ENCODE measurements at places on chromosomes 5 and 9.

DNA sequence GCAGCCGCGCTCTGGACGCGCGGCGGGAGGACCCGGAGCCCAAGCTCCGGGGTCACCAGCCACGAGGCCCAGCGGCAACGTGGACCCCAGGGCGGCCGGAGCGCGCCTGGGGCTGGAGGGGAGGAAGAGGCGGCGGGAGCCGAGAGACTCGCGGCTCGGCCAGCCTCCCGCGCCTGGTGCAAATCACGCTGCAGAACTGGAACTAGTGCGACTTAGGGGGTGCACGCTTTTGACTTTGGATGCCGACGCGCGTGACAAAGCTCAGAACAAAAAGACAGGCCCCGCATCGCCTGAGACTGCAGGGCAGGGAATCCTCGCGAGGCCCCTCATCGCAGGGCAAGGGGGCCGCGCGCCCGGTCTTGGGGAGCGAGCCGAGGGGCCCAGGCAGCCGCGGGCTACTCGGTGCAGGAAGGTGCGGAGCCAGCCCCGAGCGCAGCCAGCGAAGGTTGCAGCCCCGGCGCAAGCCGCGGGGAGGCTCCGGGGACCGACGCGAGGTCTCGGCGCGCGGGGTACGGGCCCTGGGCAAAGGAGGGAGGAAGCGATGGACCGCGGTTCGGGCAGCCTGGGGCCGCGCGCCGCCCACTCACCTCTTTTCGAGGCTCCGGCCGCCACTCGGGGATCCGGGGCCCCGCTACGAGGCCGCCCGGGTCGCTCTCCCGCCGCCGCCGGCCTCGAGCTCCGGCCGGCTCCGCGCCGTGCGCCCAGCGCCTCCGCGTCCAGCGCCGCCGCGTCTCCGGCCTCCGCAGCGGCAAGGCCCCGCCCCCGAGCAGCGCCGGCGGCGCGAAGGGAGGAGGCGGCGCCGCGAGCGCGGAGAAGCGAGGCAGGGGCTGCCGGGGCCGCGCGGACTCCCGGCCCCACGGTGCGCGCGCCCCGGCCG is at the start of gene GOLM1:
GOLM1 (minus strand) TSS at position 735 of the 877 bp plus-strand sequence. CDS start 20,238 bp downstream, outside the sequence.
- DNase-seq = no peak

- no peak for DNase-seq
Measured at GRCh38 chr9:14912859-14913258, 2.6 kb upstream of the FREM1 start.

GRCh38 chr9:126894052-126894603 is 20.5 kb upstream of the RALGPS1 start:
- no peak for DNase-seq

DNA sequence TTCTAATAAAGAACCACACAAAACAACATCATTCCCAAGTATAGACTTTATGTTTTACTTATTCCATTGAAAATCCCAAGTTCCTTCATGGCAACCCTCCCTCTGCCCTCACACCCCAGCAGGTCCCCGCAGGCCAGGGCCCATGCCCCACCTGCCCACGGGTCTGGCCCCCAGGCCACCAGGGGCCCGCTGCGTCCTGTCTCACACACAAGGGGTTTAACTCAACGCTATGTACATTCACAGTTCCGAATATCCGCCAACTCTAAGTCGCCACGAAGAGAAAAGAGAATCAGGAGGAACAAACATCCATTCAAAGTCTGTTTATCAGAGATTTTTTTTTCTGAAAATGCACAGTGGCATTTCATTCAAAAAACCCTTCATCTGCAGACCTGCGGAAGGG is 16.2 kb upstream of the SLC6A3 start:
- no peak for DNase-seq

DNA sequence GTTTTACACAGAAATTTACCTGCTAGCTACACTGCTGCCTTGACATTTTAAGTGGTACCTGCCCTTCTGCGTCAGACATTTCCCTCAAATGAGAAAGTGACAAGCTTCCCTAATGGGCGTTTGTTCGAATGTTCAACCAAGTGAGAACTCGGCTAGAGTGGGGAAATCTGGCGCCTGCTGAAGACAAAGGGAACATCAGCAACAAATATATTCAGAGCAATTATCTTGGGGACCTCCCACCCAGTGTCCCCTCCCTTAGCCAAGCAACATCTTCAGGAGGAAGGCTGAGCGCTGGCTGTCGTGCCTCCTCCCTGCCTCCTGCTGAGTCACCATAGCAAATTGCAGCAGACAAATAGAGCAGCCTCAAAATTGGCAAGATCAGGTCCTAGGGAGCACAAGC is 57.1 kb downstream of the MFAP3 start:
- no peak for DNase-seq

- DNase-seq = no peak
Measured at GRCh38 chr9:129036923-129037766, 719 bp downstream of the MIGA2 start.

- DNase-seq = no peak
Measured at GRCh38 chr9:94612071-94612470, 18.4 kb upstream of the FBP2 start.

DNA sequence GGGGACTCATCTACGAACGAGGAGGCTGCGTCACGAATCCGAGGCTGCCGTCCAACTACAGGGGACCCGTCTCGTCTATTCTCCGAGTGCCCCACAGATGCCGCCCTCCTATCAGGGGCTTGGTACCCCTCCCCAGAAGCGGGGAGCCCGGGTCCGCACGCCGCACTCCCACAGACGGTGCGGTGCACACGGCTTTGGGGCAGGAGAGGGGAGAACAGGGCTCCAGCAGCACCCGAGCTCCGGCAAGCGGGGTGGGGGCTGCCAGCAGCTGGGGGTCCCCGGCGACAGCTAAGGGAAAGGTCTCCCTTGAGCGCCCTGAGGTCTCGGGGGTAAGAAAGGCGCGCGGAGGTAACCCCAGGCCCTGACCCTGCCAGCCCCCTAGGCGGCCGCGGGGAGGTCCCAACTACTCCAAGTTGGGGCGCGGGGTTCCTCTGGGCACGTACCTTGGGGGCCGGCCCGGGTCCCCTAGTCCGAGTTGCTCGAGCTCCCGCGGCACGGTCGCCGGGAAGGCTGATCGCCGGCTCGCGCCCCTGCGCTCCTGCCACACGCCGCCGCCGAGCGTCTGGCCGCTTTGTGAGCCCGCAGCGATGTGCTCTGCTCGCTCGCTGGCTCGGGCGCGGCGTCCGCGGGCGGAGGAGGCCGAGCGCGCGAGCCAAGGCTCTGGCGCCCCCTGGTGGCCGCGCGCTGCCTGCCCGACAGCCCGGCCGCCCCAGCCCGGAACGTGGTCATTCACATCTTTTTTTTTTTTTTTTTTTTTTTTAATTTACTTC is at the start of gene SPOCK1:
SPOCK1 (minus strand) TSS at position 591 of the 770 bp plus-strand sequence.
- DNase-seq = peak; percentile 46

DNA sequence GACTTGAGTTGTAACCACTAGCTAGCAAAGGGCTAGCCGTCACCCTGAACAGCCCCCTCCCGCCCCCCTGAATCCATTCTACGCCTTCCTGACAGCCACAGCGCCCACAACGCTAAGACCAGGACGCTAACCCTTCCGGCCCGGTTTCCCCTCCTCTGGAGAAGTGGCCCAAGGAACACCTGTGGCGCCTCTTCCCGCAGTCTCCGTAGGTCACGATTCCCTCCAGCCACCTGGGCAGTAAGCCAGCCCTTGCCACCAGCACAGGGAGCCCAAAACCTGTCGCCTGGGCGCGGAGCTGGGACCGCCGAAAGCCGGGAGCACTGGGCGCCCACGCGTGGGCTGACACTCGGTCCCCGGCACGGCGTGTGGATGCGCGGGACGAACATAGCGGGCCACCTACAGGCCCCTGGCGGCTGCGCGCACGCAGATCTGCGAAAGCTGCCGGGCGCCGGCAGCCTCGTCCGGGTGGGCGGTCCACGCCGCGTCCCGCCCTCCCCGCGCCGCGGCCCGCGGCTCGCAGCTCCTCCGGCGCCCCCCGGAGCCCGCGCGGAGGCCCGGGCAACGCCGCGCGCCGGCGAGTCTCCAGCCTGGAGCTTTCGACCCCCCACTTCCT is 596 bp downstream of the IRF1 start:
- no peak for DNase-seq

DNA sequence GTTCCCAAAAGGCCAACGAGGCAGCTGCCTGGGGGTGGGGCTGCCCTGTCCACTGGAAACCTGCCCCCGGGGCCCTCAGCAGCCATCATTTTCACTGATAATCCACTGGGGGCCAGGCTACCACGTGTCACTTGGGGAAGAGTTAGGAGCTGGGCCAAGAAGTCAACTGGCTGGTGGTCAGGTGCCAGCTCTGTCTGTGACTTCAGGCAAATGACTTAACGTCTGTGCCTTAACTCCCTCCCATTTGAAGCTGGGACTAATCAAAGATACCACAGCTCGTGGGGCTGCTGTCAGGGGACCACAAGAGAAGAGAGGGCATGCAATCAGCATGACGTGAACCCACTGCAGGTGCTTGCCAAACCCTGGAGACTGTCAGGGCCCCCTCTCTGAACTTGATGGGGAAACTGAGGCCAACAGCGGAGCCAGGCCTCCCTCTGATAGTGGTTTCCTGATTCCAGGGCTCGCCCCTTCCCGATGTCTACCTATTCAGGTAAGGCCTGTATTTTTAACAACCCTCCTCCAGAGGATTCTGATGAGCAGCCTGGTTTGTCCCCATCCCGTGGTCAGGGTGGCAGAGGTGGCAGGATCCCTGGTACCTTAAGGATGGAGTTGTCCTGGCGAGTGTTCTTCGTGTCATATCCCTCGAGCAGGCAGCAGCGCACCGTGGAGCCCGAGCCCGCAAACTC is 12.3 kb upstream of the DPM2 start:
- DNase-seq = no peak

GRCh38 chr9:108399851-108400250 is 455.9 kb downstream of the ACTL7B start:
- no peak for DNase-seq

DNA sequence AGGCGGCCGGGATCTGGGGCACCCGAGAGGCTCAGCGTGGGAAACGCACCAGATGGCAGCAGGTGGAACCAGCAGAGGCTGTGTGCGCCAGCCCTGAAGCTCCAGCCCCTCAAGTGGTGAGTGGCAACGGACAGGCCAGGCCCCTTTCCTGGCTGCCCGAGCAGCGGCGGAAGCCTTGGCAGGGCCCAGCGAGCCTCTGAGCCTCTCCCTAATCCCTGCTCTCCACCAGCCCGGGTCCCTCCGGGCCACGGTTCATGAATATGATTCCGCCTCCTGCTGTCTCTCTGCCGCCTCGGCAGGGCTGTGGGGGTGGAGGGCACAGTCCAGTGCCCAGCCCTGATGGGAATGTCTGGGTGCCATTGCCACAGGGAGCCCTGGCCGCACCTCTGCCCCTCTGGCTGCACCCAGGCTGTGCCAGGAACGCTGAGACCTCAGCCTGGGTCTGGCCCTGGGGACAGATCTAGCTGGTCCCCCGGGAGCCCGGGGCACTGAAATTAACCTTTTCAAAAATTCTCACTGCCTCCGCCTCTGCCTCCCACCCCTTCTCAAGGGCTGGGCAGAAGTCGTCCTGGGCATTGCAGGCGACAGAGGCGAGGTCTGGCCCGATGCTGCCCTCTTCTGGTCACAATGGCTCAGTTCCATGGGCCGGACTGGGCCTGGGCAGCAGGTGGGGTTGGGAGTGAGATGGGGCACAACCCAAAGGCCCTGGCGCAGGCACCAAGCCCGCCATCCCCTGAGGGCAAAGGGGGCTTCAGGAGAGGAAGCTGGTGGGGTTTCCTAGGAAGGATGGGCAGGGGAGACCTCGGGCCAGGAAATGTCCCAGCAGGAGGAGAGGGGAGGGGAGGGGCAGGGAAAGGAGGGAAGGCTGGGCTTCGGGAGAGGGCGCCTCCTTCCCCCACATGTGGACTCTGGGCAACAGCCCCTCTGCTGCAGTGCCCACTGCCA is 20.3 kb downstream of the CCDC187 start:
- DNase-seq = peak; percentile 59

DNA sequence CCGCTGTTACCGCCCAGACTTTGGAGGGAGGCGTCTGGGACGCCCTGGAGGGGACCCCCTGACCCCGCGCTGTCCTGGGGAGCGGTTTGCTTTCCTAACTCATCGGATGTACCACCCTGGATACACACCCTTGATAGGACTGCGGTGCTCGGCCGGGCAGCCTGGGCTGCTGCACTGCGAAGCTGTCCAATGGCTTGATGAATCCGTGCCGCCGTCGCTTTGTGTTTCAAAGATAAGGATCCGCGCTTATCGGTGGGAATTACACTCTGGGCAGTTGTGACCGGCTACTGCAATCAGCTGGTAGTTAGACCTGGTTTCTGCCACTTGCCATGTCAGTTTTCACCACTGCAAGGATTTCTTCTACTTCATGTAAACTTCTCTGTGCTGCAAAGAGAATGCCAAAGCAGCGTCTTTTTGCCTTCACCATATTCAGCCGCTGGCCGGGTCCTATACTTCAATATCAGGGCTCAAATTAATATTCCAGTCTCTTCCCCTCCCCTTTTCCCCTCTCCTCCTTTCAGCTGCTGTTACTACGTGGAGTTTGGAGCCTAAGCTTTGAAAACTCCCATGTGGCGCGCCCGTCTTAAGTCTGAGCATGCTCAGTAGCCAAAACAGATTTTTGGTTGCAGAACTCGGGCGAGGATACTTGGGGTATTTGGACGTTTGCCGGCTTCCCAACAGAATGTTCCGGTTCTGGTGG is 727 bp downstream of the SMAD5 start:
- no peak for DNase-seq

GRCh38 chr5:10789726-10790125 is 28.7 kb upstream of the DAP start:
- no peak for DNase-seq

Data from stimulated activated CD4-positive, alpha-beta T cell treated with anti-CD3 and anti-CD28 coated beads, Interleukin-4, amount 100 ng/mL, for 48 hours (primary cell).